NT2/D1 (cell line): ENCODE measurements at places on chromosomes 2 and 18.

- DNase-seq: no peak
Observed at GRCh38 chr2:195779491-195779890, 122.5 kb downstream of the SLC39A10 start.

DNA sequence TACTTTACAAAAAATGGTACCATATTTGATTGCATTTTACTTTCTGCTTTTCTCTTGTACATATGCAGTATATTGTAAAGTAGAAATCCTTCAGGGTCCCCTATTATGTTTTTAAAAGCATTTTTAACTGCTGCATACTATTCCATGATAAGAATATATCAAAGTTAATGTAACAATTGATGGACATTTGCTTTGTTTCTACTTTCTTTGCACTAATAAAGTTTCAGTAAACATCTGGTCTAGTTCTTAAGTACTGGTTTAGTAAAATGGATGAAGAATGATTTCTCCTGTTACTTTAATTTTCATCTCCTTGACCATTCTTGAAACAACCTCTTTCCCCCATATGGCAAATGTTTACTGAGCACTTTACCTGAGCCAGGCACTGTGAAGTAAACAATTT is 1.7 kb downstream of the MRPS9 start:
- DNase-seq: no peak

DNA sequence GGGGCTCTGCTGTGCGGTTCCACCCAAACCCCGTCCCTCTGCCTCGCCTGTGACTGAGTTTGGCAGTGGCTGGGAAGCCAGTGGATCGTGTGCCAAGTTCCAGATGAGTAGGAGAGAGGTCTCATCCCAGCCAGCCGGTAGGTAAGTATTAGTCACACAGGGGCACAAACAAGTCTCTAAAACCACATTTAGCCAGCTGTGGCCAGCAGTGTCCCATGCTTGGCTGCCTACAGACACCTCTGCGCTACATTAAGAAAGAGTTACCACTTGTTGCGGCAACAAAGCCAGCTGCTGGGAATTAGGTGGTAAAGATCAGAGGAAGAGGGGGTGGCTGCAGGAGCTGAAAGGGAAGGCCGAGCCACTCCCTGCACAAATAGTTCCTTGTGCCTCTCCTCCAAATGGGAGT is 81.2 kb downstream of the GATA6 start:
- DNase-seq: no peak

DNA sequence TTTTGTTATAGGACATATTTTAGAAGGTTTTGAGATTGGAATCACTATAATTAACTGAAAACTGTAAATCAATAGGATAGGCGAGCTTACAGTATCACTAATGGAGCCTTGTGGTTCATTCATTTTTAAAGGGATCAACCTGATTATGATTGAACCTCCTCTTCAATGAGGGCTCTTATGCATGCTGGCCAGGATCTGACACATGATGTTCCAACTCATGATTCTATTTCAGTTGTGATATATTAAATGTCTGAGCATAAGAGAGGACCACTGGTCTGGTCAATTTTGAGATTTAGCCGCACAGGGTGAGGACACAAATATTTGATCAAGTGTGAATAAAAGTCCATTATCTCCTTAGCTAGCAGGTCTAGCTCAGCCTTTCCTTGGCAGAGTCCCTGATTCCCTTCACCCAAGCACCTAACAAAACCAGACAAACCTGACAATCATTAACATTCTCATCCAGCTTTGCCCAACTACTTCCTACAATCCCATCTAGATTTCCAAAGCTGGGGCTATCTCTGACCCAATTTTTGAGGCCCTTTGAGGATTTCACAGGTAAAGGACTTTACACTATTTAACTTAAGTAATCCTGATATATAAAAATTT is 6.9 kb upstream of the MAP4K4 start:
- no peak for DNase-seq

GRCh38 chr18:9834551-9834950 is 51.2 kb upstream of the TXNDC2 start:
- DNase-seq: no peak

- DNase-seq: no peak
Observed at GRCh38 chr2:70922235-70923234, 13.2 kb upstream of the ATP6V1B1 start.

GRCh38 chr2:46179037-46179621 is 118.1 kb upstream of the EPAS1 start:
- DNase-seq: no peak
